ENCODE measurements at places on chromosomes 11 and 22.

- DNase-seq, result no peak
These were observed 1035.3 kb downstream of the NTM start for GRCh38 chr11:132405728-132406127.

DNA sequence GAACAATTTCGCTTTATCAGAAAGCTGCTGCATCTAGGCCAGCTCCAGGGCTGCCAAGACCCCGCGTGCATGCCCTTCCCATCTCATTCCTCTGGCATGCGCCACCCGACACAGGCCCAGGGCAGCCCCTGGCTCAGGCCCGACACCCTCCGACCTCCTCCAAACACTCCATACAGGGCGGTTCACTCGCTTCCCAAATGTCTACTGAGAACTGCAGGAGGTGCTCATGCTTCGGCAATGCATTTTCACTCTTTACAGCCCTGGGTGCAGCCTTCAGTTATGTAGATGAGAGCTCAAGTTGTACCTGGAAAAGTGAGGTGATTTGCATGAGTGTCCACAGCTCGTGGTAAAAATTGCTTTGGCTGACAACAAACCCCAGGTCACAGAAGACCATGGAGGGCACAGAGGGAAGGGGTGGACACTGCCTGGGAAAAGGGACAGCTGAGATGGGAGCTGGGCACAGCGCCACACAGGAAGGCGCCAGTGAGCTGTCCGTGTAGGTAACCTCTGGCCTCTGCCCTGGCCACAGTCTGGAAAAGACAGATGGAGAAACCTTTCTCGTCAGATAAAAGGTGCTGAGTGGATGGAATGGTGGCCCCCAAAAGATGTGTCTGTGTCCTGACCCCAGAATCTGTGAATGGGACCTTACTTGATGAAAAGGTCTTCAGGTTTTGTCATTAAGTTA lies 1351.9 kb downstream of the BRD1 start:
- DNase-seq, result no peak

DNA sequence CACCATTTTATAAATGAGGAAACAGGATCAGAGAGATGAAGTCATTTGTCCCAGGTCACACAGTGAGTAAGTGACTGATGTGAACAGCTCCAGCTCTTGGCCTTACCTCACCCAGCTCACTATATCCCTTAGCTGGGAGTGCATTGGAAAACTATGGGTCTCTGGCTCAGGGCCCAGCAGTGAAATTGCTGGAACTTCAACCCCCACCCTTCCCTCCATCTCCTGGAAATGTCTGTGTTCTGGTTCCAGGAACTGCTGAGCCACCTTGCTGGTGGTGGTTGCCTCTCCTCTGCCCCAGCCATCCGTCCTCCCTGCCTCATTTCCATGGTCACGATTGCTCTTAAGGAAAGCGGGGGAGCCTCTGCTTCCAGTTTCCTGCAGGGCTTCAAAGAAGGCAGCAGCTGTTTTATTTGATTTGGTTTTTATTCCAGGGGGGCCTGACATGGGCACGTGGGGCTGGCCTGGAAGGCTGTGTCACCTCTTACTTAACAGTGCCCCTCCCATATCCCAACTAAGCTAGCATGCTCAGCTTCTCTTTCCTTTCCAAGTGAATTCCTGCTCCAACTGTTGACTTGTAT lies 46.2 kb upstream of the CSTF3 start:
- no peak for DNase-seq

- DNase-seq, result no peak
These were observed 347.2 kb downstream of the TTC28 start for GRCh38 chr22:28332410-28332809.

DNA sequence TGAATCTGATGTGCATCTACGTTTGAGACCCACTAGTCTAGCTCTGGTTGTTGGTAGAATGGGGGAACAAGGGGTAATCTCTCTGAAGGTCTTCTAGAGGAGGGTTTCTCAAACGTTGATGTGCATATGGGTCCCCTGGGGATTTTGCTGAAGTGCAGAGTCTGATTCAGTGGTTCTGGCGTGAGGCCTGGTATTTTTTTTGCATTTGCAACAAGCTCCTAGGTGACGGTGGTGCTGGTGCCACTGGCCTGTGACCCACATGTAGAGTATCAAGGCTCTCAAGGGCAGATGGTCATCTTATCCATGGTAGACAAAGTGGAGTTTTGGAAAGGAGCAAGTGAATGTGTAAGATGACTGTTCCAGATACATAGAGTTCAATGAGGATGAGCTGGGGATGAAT lies 97.1 kb downstream of the CEP164 start:
- no peak for DNase-seq

GRCh38 chr11:72782081-72782920 lies 11.5 kb downstream of the STARD10 start:
- no peak for DNase-seq

GRCh38 chr11:57359896-57360690 lies 20.9 kb downstream of the PRG3 start:
- no peak for DNase-seq

GRCh38 chr11:858053-858761 lies 15.6 kb downstream of the TSPAN4 start:
- no peak for DNase-seq

- no peak for DNase-seq
These were observed 211.7 kb downstream of the FAM76B start for GRCh38 chr11:95577716-95578460.

DNA sequence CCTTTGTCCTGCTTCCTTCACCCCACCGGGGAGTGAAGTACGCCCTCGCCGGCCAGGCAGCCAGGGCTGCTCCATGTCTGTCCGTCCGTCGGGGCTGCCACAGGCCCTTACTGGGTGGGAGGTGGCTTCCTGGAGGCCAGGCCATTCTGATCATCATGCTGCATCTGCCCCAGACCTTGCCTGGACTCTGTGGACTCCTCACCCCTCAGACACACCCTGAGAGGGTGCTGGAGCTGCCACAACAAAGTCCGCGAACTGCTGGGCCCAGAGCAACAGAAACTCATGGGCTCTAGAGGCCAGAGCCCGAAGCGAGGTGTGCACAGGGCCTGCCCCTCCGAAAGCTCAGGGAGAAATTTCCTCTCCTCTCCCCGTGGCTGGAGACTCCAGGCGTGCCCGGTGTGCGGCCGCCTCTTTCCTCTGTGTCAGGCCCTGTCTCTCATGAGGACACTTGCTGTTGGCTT lies 124.2 kb downstream of the KCNQ1OT1 start:
- no peak for DNase-seq
